ENCODE measurements at places on chromosomes 6 and 20. TPM values are rescaled to one million over a fixed set of nuclear protein-coding genes. Genes with fewer than 3 reads are reported as not detected.

DNA sequence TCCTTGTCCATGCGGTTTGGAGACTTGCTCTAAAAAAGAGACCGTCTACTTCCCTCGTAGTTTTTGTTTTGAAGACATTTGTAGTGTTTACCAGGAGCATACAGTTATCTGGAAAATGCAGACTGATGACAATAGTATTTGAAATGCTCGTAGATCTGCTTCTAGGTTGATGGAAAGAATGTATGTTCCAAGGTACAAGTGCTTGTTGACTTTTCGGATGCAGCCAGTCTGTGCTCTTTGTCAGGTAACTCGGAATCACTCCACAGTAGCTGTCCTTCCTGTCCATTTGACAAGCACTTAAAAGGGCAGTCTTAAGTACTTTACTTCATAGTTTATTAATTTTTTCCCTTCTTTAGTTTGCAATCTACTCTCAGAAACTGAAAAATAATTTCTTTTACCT, 194.8 kb downstream of the ESR1 start:
- DNase-seq = no peak
- H3K27me3 ChIP-seq = no peaks in the 10 kb centered on the region
- H3K36me3 ChIP-seq = no peaks in the 10 kb centered on the region
- peaks cover 11% of the 10 kb centered on the region for H3K4me1 ChIP-seq

- H3K27me3 ChIP-seq = no peaks in the 10 kb centered on the region
- no peaks in the 10 kb centered on the region for H3K36me3 ChIP-seq
- H3K4me3 ChIP-seq = no peak overlapping the region
- DNase-seq = peak; percentile 50
- H3K27ac ChIP-seq = no peak overlapping the region
Measured at GRCh38 chr6:53437557-53438202, 88.9 kb upstream of the ELOVL5 start.

DNA sequence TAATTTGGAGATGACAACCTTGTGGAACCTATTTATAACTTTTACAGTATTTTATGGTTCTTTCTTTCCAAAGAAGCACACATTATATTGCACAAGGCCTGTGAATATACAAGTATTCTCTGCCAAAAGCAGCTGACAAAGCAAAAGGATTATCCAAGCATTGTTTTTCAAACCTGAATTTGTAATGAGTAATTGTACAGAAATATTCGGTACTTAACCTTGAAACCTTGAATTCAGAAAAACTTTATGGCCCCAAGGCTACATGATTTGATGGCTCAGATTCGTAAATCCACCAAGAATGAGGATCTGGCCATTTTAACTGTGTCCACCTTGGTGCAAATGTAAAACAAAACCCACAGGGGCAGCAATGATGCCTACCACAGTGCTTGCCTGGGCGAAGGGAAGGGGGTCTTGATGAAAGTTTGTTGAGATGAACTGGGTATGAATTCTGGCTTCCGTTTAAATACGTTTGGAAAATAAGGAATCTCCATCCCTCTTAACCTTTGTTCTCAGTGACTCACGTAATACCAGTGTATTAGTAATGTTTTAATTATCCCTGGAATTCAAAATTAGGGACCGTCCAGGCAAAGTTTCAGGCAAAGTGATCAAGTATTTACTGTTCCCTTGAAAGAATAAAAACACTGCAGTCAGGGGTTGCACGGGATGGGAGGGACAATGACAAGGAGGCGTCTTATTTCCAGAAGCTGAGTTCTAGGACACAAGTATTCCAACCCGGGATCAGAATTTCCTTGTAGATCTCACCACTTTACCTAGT, 2.7 kb upstream of the RBM24 start:
- peak overlapping the region; percentile 67 for H3K27ac ChIP-seq
- H3K27me3 ChIP-seq = no peaks in the 10 kb centered on the region
- H3K36me3 ChIP-seq = peaks cover 11% of the 10 kb centered on the region
- DNase-seq = no peak
- H3K4me3 ChIP-seq = no peak overlapping the region

DNA sequence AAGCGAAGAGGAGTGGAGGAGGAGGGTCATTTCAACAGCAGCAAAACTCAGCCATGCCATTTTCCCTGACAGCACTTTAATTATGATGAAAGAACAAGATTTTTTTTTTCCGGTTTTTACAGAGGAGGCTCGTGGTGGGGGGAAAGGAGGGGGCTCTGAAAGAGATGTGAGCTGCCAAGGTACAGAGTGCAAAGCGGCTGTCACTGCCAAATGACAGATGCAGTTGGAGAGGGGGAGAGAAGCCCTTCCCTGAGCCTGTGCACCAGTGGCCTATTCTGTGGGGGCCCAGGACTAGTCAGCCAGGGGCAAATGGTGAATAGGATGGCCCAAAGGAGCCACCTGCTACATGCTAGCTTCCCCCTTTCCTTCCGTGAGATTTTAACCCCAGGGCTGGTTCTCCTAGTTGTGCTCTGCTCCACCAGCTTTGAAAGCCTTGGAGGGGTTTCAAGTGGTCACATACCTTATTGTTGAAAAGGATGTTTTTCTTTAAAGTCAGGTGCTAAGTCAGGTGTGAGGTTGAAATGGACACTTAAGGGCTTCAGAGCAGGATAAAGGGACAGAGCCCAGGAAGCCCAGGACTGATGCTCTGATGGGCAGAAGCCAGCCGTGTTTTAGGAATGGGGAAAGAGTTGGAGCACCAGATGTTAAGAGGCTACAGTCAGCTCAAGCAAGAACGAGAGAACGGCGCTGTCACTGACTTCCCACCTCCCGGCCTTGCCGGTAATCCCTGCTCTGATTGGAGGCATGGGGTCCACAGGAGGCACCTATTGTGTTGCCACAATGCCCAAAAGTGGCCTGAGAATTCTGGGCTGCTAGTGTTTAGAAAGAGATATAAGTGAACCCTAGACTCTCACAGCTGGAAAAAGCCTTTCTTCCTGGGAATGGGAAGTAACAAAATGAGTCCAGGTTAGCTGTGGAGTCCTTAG, 24.8 kb downstream of the GNAS start:
- no peak overlapping the region for H3K27ac ChIP-seq
- no peak for DNase-seq
- no peak overlapping the region for H3K4me3 ChIP-seq
- peaks cover 10% of the 10 kb centered on the region for H3K36me3 ChIP-seq
- no peaks in the 10 kb centered on the region for H3K27me3 ChIP-seq

GRCh38 chr6:70956191-70956450, 739 bp downstream of the B3GAT2 start:
- H3K27ac ChIP-seq = no peak overlapping the region
- peaks cover 12% of the 10 kb centered on the region for H3K36me3 ChIP-seq
- DNase-seq = no peak
- H3K4me3 ChIP-seq = peak overlapping the region; percentile 99
- peaks cover 92% of the 10 kb centered on the region for H3K27me3 ChIP-seq

GRCh38 chr20:62601172-62601571, 41.1 kb upstream of the SLCO4A1 start:
- H3K27ac ChIP-seq = no peak overlapping the region
- no peak overlapping the region for H3K4me3 ChIP-seq
- no peak for DNase-seq
- H3K36me3 ChIP-seq = no peaks in the 10 kb centered on the region
- peaks cover 13% of the 10 kb centered on the region for H3K4me1 ChIP-seq

DNA sequence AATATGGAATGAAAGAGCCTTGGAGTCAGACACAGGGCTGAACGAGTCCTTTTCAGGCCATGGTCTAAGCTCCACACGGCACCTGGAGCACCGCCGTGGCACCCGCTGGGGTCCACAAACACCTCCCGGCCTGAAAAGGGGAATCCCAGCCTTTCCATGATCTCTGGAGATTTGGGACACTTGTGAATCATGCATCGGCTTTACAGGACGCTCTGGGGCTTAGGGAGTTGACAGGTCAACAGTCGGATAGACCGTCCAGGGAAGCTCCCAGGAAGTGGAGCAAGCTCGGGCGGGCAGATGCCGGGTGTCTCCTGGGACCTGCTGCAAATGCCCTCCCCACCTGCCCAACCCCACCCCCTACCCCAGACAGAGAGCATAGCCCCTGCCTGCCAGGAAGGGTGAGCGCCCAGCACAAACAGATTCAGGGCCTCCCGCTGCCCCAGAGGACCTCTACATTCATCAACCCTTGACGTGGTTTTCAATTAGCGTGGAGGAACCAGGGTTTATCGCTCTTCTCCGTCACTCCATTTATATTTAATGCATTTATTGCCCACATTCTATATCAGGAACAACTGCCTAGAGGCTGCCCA, 53.6 kb downstream of the YTHDF1 start:
- no peak overlapping the region for H3K4me3 ChIP-seq
- H3K4me1 ChIP-seq = no peaks in the 10 kb centered on the region
- H3K27ac ChIP-seq = no peak overlapping the region
- no peaks in the 10 kb centered on the region for H3K36me3 ChIP-seq

DNA sequence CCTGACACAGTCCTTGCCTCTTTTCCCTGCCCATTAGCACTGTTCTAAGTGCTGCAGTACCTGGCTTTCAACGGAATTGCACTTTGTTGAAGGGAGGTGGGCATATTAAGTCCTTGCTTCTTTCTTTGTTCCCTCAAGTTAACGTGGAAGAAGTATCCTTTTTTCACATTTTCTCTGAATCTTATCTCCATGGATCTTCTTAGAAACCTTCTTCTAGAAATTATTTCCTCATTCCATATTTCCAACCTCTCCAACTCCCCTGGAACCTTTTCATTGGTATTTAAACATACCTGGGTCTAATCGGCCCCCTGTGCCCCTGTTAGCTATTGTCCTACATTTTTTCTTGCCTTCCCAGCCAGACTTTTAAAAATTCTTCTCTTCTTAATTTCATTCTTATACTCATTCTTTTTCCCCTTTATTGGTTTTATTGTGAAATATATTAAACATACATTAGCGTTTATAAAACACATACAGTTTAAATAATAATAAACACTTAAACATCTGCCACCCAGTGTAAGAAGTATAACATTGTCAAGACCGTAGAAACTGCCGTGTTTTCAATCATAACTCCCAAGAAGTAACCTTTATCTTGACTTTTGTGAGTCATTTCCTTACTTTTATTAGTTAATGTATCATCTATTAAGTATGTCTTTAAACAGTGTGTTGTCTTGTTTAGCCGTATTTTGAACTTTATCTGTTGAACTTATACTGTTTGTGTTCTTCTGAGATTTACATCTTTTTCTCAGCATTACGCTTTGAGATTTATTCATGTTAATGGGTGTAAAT, 118.2 kb downstream of the CDKAL1 start:
- H3K4me3 ChIP-seq = peak overlapping the region; percentile 54
- peaks cover 4% of the 10 kb centered on the region for H3K36me3 ChIP-seq
- peak overlapping the region; percentile 96 for H3K27ac ChIP-seq
- no peak for DNase-seq
- no peaks in the 10 kb centered on the region for H3K27me3 ChIP-seq

- peaks cover 24% of the 10 kb centered on the region for H3K36me3 ChIP-seq
- DNase-seq = peak; percentile 85
- H3K4me3 ChIP-seq = peak within 1 kb of the TSS; percentile 73
Measured at GRCh38 chr20:768426-768978, at the start of gene SLC52A3. Gene SLC52A3, minus strand, starts transcription at chr20:768500. Its CDS starts 2,726 bp downstream, at chr20:765774.

DNA sequence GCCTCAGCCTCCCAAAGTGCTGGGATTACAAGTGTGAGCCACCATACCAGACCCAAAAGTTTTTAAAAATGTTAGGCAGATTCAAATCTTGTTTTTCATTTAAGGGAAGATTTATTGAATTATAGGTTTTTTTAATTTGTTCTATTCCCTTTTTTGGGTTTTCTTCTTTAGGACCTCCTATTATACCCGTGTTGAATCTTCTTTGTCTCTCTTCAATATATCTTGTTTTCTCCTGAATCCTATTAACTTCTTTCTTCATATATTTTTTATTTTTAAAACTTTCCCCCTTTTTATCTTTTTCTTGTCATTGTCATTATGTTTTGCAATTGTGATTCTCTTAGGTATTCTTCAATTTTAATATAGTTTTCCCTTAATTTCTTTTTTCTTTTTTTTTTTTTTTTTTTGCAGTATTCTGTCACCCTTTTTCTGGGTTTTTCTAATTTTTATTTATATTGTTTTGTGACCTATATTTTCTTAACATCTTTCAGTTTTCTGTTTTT, 45.9 kb upstream of the NOP56 start:
- no peak overlapping the region for H3K4me3 ChIP-seq
- DNase-seq = no peak
- no peak overlapping the region for H3K27ac ChIP-seq
- no peaks in the 10 kb centered on the region for H3K36me3 ChIP-seq
- no peaks in the 10 kb centered on the region for H3K4me1 ChIP-seq

GRCh38 chr6:53290537-53291510, 57.9 kb downstream of the ELOVL5 start:
- H3K36me3 ChIP-seq = peaks cover 15% of the 10 kb centered on the region
- peaks cover 9% of the 10 kb centered on the region for H3K4me1 ChIP-seq
- H3K27ac ChIP-seq = peak overlapping the region; percentile 76
- H3K27me3 ChIP-seq = no peaks in the 10 kb centered on the region

DNA sequence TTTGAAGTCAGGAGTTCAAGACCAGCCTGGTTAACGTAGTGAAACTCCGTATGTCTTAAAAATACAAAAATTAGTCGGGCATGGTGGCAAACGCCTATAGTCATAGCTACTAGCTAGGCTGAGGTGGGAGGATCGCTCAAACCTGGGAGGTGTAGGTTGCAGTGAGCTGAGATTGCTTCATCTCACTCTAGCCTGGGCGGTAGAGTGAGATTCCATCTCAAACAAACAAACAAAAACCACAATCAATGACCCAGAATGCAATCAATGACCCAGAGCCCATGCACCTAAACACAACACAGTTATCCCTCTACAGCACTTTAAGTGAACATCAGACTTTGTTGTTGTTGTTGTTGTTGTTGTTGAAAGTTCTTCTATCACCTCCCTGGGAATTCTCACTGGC, 77.9 kb downstream of the MYB start:
- no peaks in the 10 kb centered on the region for H3K36me3 ChIP-seq
- DNase-seq = peak; percentile 26
- no peak overlapping the region for H3K27ac ChIP-seq
- peaks cover 10% of the 10 kb centered on the region for H3K4me1 ChIP-seq
- peaks cover 36% of the 10 kb centered on the region for H3K27me3 ChIP-seq

DNA sequence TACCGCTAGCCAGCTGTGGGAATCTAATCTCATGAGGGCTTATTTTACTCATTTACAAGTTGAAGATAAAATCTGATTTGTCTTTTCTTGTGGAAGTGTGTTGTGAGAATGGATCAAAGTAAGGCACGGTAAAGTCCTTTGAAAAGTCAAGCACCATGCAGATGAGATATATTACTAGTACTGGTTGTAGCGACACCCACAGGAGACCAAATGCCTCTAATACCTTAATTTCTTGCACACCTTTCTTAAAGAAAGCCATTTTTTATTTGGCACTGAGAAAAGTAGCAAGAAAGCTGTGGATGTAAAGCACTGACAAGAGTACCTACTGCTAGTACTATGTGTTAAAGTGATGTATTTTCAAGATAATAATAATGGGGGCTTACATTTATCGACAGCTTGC, 191.0 kb upstream of the MMS22L start:
- no peak for DNase-seq
- no peaks in the 10 kb centered on the region for H3K27me3 ChIP-seq
- H3K4me1 ChIP-seq = no peaks in the 10 kb centered on the region
- H3K4me3 ChIP-seq = no peak overlapping the region
- H3K36me3 ChIP-seq = no peaks in the 10 kb centered on the region
- no peak overlapping the region for H3K27ac ChIP-seq

GRCh38 chr6:11219400-11219834, 13.1 kb downstream of the NEDD9 start:
- peaks cover 32% of the 10 kb centered on the region for H3K36me3 ChIP-seq
- no peaks in the 10 kb centered on the region for H3K27me3 ChIP-seq

GRCh38 chr6:44594481-44594880, 207.0 kb downstream of the CDC5L start:
- no peak overlapping the region for H3K4me3 ChIP-seq
- no peak for DNase-seq
- no peak overlapping the region for H3K27ac ChIP-seq
- H3K36me3 ChIP-seq = no peaks in the 10 kb centered on the region
- H3K27me3 ChIP-seq = peaks cover 64% of the 10 kb centered on the region

GJA10 gene
- total RNA-seq = not detected

SCUBE3 gene
- total RNA-seq = 0.47 TPM

TDRD6 gene
- total RNA-seq = 0.07 TPM

SLC17A2 gene
- not detected for total RNA-seq

LZTS3 gene
- total RNA-seq = 11.4 TPM

C20orf96 gene
- 7.3 TPM for total RNA-seq
